Caco-2 (cell line): ENCODE measurements at places on chromosomes 5 and 9. TPM values are rescaled to one million over a fixed set of nuclear protein-coding genes. Genes with fewer than 3 reads are reported as not detected.

DNA sequence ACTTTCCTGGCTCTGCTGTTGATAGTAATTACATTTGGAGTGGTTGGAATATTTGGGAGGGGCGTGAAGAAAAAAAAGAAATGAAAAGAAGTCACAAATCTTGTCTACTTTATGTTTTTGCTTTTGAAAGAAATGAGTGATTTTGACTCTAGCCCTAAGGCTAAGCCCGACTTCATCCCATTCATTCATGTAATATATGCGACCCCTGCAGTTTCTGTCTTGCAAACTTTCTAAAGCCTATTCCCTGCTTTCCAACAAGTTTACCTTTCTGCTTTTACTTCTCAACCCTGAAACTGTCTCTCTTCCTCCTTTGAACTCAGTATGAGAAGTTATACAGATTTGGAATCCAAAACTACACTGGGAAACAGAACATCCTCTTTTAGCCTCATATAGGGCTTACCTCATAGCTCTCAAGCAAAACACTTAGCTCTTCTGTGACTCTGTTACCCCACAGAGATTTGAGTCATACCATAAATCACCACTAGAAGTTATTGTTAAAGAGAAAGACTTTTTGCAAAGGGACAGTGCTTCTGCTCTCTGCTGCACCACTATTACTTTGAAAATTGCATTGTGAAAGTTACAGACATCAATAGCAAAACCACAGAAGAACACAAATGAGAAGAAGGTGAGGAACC, 1.6 kb downstream of the CFAP95 start:
- no peak for DNase-seq

GRCh38 chr9:97419309-97419867, 7.5 kb downstream of the TDRD7 start:
- no peak for DNase-seq

The TIFAB gene
- total RNA-seq: not detected in 2 replicates

DNA sequence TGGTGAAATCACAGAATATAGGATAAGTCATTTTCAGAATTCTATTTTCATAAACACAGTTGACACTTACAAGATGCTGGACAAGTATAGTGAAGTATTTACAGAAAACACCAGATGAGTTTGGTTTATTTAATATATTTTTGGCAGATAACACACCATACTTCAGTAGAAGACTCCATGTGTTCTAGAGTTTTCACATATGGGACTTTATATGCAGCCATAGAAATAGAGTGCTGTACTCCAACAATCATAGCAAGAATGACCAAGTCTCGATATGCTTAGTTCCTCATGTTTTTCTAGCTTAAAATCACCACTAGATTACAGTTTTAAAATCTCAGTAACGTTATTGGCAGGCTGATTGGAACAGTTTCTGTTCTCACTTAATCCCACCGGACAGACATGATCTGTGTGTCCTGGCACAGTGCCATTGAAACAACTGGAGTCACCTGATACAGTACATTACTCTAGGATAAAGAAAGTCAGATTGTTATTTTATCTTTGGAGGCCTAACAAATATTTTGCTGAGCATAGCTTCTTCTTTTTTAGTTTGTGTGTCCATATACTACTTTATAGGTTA, 45.8 kb upstream of the ERBIN start:
- DNase-seq: no peak

DNA sequence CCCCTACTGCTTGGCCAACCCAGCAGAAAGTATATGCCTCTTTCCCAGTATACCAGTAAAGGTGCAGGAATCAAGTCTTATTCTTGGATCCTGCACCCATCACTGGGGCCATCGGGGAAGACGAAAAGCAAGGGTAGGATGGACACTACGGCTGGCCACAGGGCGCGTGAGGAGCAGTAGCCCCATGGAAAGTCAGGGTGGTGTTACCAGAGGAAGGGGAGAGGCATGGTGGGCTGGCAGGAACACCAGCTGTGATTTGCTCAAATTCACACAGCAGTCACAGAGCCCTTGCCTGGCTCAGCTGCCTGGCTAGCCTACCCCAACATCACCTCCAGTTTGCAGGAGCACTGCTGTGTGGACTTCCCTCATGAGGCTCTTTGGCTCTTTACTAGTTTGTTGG, 34.5 kb upstream of the SAP30L start:
- no peak for DNase-seq

The ARL10 gene
- total RNA-seq: 2.1 and 2.3 TPM in 2 replicates
